ENCODE measurements at places on chromosomes 5 and 9.

- DNase-seq, result no peak
Observed at GRCh38 chr5:91434348-91434747, 51.2 kb upstream of the ARRDC3 start.

DNA sequence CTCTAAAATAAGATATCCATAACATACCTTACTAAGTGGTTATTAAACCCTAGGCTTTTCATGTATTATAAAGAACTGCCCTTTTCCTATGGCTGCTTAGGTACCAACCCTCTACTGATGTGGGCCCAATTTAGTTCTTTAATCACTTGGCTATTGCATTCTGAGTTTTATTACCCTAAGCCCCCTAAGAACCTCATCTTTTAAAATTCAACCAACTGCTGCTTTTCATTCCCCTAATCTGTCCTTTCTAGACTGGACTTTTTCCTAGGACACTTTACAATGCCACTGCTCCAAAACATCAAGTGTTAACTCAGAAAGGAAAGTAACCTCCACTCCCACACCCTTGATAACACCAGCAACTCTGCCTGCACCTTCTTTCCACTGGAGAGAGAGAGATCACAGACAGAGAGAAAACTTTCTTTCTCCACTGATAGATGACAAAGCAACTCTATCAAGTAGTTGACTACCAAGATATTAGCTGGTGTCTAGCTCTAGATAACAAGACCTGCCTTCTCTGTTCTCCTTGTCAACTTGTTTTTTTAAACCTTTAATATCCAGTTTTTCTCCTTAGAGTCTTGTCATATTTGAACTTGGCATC lies 27.3 kb downstream of the ELL2 start:
- DNase-seq, result no peak

DNA sequence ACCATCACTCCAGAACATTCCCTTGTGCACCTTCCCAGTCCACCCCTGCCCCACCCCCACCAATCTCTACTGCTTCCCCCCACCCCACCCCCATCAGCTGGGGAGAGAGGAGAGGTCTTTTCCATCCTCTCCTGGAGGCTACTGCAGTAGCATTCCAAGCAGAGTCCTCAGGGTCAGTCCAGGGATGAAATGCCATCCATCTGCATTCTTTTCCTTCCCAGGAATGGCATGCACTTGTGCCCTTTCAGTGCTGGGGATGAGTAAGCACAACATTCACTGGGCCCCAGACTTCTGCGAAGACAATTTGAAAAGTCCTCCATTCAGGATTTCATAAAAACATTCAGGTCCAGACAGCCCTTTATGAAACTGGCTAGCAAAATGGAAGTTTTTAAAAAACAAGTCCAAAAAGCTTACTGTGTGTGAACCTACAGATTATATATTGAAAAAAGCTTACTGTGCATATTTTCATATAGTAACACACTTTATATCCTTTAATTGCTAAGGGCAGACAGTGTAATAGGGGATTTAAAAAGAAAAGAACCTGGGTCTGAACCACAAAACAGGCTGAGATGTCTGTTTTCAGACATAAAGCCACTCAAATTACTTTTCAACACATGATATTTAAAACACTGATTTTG lies 50.0 kb upstream of the GOLPH3 start:
- no peak for DNase-seq

- no peak for DNase-seq
Observed at GRCh38 chr9:36193023-36193422, 2.3 kb downstream of the CLTA start.

GRCh38 chr5:14663734-14664269 lies 716 bp upstream of the OTULIN start:
- DNase-seq, result no peak

GRCh38 chr9:85013703-85014102 lies 344.2 kb downstream of the NTRK2 start:
- no peak for DNase-seq

DNA sequence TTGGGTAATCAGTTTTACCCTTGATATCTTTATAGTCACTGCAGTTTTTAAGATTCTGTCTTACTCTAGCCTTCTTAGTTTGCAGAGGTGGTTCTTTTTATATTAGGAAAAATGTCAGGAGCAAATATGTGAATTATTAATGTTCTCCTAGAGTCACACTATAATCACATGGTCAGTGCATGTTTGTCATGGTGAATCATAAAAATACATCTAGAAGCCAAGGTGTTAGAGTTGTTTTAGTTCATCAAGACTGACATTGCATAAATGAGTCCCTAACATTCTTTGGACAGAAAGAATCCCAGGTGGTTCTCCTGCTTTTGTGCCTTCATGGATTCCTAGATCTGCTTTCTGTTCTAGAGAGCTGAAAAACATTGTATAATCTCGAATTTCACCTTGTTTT lies 22.9 kb downstream of the ATG10 start:
- DNase-seq, result no peak

DNA sequence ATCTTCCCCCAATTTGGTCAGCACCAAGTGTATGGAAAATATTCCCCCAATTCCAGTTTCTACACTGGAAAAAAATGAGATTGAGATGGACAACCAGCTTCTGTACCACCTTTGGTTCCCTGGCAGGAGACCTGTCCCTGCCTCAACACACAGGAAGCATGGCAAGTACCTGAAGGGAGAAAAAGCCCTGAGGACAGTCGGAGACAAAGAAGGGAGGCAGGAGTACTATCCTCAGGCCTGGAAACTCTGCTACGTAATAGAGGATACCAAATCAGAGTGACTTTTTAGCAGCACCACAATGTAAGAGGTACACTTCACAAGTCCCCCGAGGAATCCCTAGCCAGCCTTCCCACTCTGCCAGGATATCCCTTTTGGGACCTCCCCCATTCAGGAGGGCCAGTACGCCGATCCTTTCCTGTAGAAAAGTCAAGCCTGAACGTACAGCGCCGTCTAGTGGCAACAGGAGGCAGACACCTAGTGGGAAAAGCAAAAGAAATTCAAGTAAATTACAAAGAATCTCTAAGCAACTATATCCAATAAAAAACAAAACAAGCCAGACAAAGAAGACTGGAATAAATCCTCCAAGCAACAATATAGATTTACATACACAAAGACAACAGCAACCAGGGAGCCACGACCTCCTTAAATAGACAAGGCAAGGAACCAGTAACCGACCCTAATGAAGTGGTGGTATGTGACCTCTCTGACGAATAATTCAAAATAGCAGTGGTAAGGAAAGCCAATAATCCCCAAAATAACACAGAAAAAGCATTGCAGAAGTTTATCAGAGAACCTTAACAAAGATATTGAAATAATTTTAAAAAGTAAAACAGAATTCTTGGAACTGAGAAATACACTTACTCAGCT lies 63.3 kb upstream of the SLCO6A1 start:
- no peak for DNase-seq

- DNase-seq, result no peak
Observed at GRCh38 chr9:131252120-131252519, 24.2 kb downstream of the FAM78A start.

DNA sequence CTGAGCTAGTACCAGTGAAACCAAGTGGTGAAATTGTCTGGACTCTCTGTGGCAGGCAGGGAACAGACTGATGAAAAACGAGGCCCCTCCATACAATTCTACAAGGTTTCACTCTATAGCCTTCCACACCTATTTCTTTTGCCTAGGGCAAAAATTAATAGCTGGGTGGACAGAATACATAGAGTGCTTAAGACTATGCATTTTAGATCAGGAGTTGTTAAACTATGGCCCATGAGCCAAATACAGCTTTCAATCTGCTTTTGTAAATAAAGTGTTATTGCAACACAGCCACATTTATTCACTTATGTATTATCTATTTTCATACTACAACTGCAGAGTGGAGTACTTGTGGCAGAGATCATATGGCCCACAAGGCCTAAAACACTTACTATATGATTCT lies 45.2 kb downstream of the SH3TC2 start:
- no peak for DNase-seq

DNA sequence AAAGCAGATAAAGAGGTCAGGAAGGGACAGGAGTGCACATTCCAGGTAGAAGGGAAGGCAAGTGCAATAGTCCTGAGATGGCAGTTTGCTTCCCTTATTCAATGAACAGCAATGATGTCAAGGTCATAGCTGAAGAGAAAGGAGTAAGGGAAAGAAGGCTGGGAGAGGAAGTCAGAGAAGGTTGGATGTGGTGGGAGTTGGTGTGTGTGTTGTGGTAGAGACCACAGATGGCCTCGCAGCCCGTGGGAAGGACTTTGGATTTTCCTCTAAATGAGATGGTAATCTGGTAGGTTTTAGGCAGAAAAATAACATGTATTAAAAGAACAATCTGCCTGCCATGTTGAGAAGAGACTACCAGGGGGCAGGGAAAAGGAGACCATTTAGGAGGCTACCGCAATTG lies 25.1 kb upstream of the LPAR1 start:
- no peak for DNase-seq

- no peak for DNase-seq
Observed at GRCh38 chr9:119026120-119026519, 343.1 kb downstream of the BRINP1 start.

GRCh38 chr5:135743705-135744411 lies 90.6 kb upstream of the SLC25A48 start:
- no peak for DNase-seq

GRCh38 chr9:114467226-114467750 lies 38.0 kb downstream of the WHRN start:
- DNase-seq, result peak; percentile 22

- no peak for DNase-seq
Observed at GRCh38 chr9:136051453-136051836, 43.6 kb downstream of the NACC2 start.

DNA sequence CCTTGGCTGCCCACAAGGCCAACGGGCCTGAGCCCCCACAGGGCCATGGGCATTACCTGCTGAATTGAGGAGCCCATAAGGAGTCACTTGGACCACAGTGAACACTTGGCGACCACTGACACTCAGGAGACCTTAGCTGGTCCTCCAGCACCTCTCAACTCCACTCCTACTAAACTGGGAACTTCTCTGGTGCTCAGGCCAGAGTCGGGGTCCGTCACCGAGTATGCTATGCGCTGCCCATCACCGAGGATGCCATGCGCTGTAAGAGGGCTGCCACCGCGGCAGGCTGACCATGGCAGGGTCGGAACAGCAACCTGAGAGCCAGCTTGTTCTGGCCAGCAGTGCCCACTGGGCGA lies 600 bp upstream of the SQSTM1 start:
- peak; percentile 53 for DNase-seq

GRCh38 chr9:93037476-93037971 lies 21.0 kb upstream of the SUSD3 start:
- no peak for DNase-seq

GRCh38 chr5:67426961-67427849 lies 230.6 kb upstream of the CD180 start:
- DNase-seq, result no peak

DNA sequence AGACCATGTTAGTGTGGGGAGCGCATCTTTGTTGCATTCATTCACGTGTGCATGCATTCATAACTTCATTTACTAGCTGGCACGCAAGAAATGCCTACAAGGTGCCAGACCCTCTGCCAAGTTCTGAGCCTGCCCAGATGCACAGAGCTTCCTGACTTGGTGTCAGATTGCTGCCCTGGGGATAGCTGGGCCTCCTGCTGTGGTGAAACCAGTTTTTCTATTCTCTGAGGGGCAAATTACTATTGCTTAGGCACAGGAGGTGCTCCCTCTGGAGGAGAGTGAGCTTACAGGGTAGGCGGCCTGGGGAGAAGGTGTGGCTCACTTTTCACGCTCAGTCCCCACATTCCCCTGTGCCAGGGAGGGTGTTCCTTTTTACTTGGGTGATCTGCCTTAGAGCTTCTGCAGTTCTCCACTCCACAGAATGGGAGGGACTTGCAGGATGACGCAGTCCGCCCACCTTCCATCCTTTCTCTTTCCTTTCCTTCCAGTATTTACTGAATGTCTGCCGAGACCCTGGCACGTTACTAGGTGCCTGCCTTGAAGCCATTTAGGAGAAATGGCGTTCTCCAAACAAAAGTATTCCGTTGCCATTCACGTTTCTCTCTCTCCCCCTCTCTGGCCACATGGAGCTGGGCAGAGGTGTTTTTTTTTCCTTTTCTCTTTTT lies 27.9 kb upstream of the CTNNA1 start:
- DNase-seq, result peak; percentile 44

- no peak for DNase-seq
Observed at GRCh38 chr9:96408409-96409280, 9.5 kb downstream of the ZNF367 start.

- DNase-seq, result no peak
Observed at GRCh38 chr5:142982821-142983200, 212.6 kb downstream of the ARHGAP26 start.

DNA sequence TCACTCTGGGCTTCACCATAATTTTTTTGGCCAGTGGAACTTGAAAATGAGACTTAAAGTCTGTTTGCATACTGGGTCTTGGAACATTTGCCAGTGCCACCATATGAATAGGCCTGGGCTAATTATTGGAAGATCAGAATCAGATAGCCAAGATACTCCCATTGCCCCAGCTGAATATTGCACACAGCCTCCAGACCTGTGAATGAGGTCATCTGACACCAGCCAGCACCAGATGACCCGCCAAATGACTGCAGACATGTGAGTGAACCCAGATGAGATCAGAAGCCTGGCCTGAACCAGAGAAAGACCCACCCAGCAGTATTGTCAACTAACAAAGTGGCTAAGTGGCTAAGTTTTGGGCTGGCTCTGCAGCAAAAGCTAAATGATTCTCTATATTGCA lies 220.5 kb upstream of the MPDZ start:
- no peak for DNase-seq

GRCh38 chr5:71907001-71907588 lies 188.0 kb downstream of the CARTPT start:
- DNase-seq, result no peak

- DNase-seq, result no peak
Observed at GRCh38 chr9:83935276-83935935, 14.2 kb upstream of the KIF27 start.

DNA sequence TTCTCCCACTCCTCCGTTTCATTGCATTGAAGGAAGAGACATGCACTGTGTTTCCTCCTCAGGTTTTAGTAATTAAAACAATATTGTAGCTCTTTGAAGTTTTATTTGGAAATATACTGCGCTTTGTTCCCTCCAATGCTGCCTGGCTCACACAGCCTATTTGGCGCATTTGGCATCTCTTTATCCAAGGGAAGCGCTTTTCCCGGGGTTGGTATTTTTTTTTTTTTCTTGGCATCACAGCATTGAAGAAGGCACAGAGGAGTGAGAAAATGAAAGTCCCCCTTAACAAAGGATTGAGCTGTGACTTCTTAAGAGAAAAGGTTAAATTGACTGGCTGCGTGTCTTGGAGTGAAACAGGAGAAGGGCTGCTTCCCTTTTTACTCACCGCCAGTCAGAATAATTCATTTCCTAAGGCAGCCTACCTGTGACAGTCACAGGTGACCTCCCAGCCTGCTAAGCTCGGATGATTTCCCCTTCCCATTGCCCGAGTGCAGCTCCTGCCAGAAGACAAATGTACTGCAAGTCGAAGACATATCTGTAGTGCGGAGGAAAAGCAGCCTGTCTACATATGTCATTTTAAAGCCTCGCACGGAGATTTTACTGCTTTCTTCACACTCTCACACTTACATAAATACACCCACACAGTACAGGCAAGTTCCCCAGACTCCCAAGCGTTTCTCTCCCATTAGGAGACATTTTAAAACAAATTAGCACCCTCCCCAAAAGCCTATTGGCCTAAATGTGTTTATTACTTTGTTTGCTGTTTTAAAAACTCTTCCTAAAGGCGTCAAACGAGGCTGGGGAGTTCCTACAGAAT lies 665.5 kb upstream of the ZNF608 start:
- peak; percentile 58 for DNase-seq

- peak; percentile 48 for DNase-seq
Observed at GRCh38 chr5:159971931-159972461, 36.9 kb upstream of the TTC1 start.

- DNase-seq, result no peak
Observed at GRCh38 chr5:19122923-19123322, 865.1 kb downstream of the CDH18 start.
